ENCODE measurements at places on chromosomes 11 and 22.
A peak's percentile ranks its signal among the peaks of the same experiment; 100 is the strongest.

- DNase-seq: no peak
These were observed 105.0 kb downstream of the FAT3 start for GRCh38 chr11:92329646-92330045.

DNA sequence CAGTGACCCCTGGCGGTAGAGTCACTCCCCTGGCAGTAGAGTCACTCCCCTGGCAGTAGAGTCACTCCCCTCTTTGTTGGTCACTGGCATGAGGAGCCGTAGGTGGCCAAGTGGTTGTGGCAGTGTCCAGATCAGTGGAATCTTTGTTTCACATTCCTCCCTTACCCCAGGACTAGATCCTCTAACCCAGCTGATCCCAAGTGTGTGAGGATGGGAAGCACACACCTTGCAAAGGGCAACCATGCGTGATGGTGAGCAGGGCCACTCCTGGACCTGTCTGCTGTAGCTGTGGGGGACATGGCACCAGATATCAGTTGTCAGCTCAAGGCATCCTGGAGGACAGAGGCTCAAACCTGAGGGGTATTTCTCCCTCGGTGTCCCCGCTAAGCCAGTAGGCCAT, 37.8 kb downstream of the OSBP2 start:
- no peak for DNase-seq

DNA sequence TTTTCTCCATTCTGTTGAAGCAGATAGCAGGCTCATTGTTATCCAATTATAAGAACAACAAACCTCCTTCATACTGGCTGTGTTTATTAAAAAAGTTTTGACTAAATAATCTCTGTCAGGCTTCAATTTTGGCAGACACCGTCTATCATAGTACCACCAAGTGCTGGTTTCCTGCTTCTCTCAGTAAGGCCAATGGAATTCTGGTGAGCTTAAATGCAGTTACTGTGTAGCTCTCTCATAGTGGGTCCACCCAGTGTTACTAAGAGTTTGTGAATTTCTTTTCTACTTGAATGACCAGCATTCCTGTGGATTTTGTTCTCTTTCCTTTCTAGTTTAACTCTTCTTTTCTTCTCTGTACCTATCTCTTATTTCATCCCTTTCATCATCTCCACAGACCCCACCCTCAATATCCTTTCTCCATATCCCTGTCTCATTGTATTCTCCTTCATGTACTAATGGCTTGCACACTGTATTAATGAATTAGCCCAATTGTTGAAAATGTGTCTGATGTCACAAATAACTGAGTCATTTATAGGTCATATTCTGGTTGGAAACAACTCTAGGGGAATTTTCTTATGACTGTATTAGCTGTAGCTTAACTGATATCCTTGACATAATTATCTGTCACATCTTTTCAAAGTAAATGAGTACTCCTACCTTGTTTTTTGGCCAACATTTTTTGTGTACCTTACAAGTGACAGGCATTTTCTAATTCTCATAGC, 372.1 kb downstream of the FAT3 start:
- DNase-seq: no peak

- no peak for DNase-seq
These were observed 121.5 kb upstream of the TEAD1 start for GRCh38 chr11:12552692-12553091.

- DNase-seq: no peak
These were observed 192.0 kb downstream of the CWF19L2 start for GRCh38 chr11:107265591-107266121.

DNA sequence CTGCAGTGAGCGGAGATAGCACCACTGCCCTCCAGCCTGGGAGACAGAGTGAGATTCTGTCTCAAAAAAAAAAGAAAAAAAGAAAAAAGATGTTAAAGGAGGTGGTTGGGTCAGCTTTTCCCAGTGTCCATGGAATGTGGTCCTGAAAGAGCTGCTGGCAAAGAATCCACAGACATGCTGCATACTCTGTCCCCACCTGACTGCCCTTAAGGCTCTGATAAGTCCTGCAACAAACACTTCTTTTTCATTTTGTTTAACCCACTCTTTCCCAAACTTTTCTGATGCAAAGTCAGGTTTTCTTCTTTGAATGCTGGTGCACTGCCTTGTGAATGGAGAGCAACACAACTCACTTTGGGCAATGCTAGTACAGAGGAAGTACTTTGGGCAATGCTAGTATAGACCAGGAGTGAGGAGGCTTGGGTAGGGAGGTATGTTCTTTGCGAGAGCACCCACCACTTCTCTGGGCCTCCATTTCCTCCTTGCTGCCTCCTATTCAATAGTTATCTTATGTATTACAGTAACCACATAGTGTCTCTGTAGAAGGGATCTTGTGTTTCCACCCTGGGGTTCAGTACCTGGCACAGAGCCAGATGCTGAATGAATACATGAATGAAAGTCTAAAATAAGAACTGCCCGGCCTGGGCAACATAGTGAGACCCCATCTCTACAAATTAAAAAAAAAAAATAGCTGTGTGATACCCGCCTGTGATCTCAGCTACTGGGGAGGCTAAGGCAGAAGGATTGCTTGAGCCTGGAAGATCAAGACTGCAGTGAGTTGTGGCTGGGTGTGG, 18.9 kb downstream of the LIF start:
- no peak for DNase-seq

DNA sequence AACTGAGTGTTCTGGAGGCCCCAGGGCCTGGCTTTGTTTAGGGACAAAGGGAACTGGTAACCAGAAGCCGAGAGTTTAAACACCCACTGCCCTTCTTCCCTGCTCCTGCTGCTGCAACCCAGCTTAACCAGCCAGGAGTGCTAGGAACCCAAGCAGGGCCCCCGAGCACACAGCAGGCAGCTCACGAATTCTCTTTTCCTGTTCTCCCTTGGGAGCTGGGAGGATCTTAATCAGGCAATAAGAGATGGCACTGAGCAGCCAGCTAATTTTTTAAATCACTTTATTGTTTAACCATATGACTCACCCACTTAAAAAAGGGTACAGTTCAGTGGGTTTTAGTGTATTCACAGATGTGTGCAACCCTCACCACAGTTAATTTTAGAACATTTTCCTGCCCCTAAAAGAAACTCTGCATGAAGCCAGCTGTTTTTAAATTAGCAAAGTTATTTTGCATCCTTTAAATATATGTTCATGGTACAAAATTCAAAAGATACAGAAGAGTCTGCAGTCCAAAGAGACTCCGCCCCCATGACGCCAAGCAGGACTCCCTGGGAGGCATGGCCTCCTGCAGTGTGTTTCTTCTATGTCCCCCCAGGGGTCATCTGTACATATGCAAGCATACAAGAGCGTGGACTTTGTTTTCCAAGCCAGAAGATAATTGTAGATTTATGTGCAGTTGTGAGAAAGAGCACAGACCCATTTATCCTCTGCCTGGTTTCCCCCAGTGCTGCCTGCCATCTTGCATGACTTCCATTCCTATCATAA, 18.9 kb upstream of the PPP6R3 start:
- DNase-seq: peak; percentile 9

- DNase-seq: no peak
These were observed 2.0 kb downstream of the IGSF22 start for GRCh38 chr11:18723991-18724390.

DNA sequence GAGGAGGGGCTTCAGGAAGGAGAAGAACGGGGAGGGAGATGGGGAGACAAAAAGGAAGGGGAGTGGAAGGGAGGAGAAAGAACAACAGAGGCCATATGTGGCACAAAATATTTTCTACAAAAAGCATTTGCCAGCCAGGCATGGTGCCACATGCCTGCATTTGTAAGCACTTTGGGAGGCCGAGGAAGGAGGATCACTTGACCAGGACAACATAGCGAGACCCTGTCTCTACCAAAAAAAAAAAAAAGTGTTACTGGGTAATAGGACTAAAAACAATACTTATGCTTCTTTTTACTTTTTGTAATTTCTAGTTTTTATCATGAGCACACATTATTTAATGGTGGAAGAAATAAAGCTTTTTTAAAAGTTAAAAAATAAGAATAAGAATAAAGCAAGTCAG, 5.3 kb downstream of the FAM168A start:
- DNase-seq: no peak

- peak; percentile 35 for DNase-seq
These were observed 109.4 kb upstream of the OR4B1 start for GRCh38 chr11:48107188-48107704.

- no peak for DNase-seq
These were observed 10.9 kb downstream of the ACO2 start for GRCh38 chr22:41479671-41480396.

DNA sequence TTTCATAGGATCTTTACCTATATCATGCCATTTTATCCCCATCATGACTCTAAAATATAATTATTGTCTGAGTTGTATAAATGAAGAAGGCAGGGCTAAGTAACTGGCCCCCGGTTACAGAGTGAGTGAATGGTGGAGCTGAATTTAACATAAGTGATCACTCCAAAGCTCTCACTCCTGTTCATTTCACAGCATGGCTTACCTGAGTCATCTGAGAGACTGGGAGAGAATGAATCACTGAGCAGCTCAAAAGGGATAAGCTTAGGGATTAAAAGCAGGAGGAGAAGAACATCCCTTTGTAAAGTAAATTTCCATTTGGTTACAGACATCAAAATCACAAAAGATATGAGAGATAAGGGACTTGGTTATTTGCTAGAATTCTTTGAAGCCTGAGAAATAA, 294.0 kb upstream of the CTSC start:
- no peak for DNase-seq

- no peak for DNase-seq
These were observed 350.6 kb downstream of the TENM4 start for GRCh38 chr11:79090191-79090705.

GRCh38 chr22:49724030-49724892, 103.4 kb downstream of the BRD1 start:
- DNase-seq: no peak

- no peak for DNase-seq
These were observed 25.7 kb downstream of the ARHGAP1 start for GRCh38 chr11:46674463-46675287.

GRCh38 chr22:36384766-36385481, 2.8 kb downstream of the MYH9 start:
- no peak for DNase-seq

GRCh38 chr11:5336331-5336730, 7.0 kb downstream of the OR51B5 start:
- DNase-seq: no peak

DNA sequence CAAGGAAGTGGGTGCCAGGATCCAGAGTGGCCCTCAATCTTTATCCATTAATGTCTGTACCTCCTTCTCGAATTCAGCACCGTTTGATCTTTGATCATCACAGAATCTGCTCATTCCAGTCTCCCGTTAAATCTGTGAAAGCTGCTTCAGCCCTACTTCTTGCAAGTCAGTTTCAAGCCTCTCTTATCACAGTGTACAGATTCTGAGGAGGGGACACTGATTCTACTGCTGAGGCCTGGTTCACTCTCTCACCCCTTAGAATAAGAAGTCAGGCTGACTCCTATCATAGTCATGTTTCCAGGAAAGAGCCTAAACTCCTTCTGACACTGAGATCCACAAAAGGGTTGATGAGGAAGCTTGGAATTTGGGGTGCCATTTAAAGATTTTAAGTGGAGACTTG, 39.0 kb downstream of the MAML2 start:
- DNase-seq: no peak

DNA sequence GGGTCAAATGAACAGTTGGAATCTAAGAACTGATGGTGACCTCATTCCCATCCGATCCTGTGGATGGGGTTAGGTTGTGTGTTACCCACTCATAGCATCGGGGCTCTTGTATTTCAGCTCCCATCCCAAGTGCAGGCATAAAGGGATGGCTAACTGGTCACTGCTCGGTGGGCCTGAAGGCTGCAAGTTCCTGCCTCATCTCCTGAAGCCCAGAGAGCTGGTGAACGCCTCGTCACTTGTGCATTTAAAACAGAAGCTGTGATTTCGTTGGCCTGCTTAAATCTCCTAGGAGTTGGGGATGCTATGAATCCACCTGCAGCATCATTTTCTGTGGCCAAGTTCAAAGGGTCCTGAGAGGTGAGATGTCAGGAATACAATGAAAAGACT, 477.0 kb downstream of the TBC1D22A start:
- DNase-seq: no peak

DNA sequence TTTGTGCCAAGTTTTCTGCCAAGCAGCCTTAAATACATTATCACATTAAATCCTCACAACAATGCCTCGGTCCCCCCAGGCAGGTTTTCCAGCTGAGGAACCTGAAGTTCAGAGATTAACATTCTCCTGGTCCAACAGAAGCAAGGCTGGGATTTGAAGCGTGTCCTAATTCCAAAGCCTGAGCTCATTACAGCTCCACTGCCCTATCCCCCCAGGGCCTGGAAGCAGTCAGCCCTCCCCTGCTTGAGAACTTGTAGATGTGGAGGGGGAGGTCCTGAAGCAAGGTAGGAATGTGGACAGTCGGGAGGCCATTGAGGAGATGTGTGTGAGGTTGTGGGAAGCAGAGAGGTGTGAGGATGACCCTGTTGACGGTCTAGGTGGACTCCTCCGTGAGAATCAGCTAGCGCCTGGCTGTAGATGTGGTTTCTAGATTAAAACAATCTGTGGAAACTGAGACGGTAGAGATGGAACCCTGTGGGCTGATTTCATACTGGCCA, 8.1 kb downstream of the GRAMD1B start:
- DNase-seq: no peak

DNA sequence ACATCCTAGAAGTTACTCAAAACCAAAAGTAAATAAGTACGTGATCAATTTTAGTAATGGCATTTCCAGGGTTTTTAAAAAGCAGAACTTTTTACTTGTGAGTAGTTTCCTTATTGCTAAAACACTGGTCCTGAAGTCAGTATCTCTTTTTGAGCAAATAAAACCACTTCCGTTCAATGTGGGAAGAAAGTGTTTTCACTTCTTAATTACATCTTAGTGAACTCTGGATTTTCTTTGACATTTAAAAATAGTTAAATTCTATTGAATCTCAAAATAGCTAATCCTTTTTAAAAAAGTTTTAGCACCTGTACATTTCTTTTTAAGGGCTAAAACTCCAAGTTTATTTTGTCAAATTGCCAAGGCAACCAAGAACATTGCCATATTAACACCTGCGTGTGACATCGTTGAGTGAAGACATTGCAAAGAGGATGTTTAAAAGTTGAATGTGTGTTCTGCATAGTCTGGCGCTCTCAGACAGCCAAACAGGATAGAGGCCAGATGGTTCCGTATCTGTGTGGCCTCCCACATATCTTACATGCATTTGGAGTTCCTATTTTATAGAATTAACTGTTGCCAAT, 17.2 kb upstream of the OR5B21 start:
- DNase-seq: no peak

DNA sequence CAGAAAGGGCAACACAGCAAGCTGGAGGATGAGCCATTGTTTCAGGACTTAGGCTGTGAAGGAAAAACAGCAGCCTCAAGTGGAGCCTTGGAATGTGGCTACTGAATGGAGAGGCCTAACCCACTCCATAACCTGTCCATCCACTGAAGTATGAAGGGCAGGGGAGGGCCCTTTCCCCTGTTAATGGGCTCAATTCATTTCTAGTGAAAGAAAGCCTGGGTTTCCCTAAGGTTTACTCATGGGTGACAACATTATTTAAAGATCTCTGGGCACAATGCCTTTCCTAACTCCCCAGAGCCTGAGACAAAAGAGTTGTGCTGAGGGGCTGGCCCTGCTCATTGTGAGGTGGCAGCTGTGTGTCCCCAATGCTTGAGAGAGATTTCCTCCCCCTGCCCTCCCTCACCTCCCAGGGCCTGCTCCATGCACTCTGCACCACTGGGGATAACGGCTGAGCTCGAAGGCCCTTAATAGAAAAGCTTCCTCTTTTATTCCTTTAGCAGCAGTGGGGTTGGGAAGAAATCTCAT, 83.8 kb downstream of the ME3 start:
- DNase-seq: peak; percentile 32

All from ACHN (cell line).